ENCODE measurements at places on chromosomes 7 and 10.

DNA sequence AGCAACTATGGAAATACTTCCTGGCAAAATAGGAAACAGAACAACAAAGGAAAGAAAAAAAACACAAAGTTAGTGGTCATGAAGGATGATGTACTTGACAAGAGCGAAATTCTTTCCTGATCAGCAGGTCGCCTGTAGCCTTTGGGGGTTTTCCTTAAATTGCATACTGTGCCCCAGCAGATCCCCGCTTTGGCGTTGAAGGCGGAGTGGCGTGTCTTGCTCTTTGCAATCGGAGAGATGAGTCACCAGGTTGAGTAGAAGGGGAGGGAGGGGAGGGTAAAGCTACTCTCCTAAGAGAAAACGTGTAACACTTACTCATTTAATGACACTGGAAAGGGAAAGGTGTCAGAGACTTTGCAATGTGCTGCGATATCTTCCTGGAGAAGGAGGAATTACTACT lies 587.2 kb downstream of the SORCS1 start:
- DNase-seq, result no peak

GRCh38 chr7:31192986-31193385 lies 140.9 kb downstream of the ADCYAP1R1 start:
- peak; percentile 77 for DNase-seq

DNA sequence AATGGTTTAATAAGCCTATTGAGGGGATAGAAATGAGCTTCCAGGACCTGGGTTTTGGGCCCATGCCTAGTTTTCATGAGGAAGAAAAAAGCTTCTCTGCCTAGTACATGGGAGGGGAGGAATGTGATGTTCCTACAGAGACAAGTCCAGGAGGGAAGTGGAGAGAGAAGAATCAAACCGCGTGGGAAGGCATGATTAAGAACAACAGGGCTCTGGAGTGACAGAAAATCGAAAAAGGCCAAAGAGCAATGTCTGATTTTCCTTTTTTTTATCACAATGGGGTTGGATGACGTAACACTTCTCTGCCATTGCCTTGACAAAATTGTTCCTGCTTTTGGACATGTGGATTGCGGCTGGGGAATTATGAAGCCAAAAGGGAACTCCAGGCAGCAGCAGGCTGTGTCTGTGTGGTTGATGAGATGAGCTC lies 258.6 kb downstream of the CXCL12 start:
- DNase-seq, result no peak

- DNase-seq, result no peak
These were observed 130.9 kb downstream of the BMPER start for GRCh38 chr7:34036051-34036920.

DNA sequence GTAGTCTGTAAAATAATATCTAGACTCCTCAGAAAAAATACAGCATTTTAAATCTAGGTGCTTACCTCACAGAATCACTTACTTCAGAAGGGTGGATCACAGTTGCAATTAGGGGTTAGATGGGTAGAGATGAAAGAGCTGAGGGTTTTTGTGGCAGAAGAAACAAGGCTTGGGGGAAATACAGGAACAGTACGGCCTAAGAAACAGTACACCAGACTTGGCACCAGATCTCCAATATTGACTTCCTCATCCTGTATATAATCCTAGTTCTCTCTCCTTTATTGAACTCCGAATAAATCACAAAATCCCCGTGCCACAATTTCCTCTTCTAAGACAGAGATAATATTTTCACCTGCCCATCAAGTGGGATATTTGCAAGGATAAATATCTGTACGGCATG lies 14.3 kb downstream of the CEP41 start:
- peak; percentile 84 for DNase-seq

DNA sequence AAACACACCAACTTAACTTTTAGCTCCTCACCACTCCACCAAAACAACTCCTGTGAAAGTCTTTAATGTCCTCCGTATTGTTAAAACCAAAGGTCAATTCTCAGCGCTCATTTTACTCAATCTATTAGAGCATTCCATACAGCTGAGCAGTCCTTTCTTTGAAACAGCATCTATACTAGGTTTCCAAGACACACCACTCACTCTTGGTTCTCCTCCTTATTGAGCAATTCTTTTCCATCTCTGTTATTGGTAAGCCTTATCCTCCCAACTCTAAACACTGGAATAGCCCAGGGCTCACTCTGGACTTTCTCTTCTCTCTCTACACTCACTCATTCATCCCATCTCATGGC lies 34.9 kb downstream of the COA1 start:
- no peak for DNase-seq

- no peak for DNase-seq
These were observed 9.3 kb upstream of the GTPBP4 start for GRCh38 chr10:978826-979421.

DNA sequence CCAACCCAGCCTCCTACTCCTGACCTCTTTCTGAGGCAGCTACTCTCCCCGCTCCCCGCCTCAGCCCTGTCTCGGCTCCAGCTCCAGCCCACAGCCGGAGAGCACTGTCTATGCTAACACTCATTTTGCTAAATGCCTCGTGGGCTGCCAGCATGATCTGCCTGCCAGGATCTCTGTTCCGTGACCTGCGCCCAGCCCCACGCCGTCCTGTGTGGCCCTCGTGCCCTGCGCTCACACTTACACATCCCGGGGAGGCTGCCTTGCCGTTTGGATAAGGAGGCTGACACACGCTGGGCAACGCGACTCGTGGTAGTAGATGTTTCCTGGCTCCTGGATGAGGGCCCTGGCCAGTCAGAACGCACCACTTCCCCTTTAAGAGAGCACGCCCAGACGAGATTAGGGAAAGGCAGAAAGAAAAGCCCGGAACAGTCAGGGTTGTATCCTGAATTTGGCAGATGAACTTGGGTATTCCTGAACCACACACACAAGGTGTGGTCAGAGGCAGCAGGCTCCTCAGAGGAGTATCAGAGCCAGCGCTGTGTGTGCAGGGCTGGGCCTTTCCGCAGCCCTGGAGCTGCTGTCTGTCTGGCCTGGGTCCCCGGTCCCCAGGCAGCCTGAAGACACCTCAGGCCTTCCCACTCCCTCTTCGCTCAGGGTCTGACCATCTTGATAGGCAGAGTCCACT lies 97.7 kb upstream of the EFCAB10 start:
- DNase-seq, result no peak

GRCh38 chr7:95609277-95609971 lies 13.1 kb upstream of the PDK4 start:
- peak; percentile 92 for DNase-seq

DNA sequence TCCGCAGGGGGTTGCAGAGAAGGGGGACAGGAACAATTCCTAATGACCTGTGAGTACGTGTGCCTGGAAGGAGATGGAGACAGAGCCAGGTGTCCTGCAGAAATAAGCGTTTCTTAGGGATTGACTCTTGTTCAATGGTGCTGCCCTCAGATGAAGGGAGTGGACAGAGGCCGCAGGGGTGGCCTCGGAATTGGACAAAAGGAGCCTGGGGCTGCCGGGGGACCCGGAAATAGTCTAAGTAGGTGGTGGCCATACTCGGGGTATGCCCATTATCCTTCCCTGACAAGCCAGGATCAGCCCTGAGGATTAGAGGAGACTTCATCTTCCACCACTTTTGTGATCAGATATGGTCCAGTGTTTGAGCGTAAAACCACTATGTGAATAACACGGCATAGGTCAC lies 39.2 kb downstream of the ELFN1 start:
- DNase-seq, result no peak

DNA sequence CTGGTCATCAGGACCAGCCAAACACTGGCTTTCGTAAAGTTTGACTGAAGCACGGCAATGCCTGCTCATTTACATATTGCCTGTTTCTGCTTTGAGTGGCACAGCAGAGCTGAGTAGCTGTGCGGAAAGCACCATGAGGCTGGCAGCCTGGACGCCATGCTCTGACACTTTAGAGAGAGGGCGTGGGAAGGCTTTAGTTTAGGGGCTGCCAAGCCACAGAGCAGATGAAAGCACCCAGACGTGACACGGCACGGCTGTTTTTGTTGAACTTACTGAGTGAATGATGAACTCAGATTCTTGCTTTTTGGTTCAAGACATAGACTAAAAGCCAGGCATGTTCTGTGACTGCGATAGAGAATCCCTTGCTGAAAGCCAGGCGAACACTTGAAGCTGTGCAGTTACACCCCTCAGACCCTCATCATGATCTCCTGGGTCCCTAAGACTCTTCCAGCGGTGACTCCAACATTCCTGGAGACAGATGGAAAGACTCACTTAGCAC lies 182.1 kb downstream of the ZMYND11 start:
- no peak for DNase-seq

DNA sequence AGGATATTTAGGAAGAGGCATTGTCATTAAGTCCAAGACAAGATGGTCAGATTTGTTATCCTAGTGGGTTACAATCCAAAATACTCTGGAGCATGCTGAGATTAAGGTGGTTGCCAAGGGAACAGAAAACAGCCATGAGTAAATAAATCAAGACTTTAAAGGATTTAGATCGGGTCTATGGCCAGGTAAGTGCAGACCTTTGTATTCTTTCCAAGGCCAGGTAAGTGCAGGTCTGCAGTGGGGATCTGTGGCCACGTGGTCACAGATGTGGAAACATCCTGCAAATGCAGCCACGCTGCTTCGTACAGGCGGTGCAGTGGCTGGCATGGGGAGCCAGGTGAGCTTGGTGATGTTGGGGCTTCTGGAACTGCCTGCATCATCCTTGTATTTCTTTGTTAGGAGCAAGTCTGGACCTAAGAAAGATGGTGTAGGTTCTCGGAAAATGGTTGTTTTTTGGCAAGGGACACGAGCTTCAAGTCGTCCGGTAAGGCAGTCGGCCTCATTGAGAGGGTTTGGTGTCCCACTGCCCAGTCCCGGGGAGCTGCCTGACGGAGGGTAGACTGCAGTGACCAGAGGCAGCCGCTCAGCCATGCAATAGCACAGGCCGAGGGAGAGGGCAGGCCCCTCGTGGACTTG lies 21.8 kb downstream of the ZNF775 start:
- DNase-seq, result no peak

- no peak for DNase-seq
These were observed 6.5 kb downstream of the ASB13 start for GRCh38 chr10:5659702-5660528.

DNA sequence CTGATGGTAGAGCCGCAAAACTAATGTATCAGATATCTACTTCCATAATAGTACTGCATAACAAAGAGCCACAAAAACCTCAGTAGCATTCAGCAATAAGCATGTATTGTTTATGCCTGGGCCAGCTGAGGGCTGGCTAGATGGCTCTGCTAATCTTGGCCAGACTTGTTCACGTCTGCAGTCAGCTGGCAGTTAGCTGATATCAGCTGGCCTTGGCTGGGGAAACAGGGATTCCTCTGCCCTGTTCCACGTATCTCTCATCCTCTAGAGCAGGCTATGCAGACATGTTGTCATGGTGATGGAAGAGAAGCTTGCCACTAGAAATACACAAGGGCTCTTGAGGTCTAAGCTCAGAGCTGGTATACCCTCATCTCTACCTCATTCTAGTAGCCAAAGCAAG lies 62.9 kb downstream of the GRM8 start:
- peak; percentile 89 for DNase-seq

- no peak for DNase-seq
These were observed 11.9 kb downstream of the WDR91 start for GRCh38 chr7:135199439-135199838.

- no peak for DNase-seq
These were observed 30.0 kb downstream of the MAP3K8 start for GRCh38 chr10:30463944-30464451.

GRCh38 chr7:129385116-129385515 lies 49.1 kb upstream of the STRIP2 start:
- DNase-seq, result no peak

GRCh38 chr10:70893227-70894006 lies 5.1 kb upstream of the PCBD1 start:
- no peak for DNase-seq

DNA sequence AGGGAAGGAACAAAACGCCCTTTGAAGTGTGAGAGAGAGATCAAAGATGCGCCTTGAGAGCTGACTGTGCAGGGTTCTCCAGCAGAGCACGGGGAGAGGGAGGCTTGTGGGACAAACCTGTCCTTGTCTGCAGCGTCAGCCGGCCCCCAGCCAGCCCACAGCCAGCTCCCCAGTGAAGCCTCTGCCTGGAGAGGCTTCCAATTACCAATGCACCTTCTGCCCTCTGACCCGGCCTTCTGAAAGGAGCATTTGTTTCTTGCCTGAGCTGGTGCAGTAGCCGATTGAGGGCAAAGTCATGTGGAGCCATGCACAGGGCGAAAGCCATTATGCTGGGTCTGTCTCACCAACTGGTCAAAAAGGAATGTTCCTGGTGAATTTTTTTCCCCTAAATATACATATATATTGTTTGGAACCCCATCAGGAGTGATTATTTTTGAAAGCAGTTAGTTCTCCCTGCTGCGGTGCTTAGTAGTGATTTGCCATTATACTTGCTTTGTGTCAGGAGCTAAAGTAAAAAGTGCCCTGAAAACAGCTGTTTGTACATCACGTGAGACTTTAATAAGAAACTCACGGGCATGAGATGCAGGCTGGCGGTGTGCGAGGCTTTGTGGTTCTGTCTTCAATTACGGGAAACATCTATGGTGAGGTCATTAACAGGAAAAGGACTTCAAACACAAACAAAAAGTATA lies 268.6 kb downstream of the KLF6 start:
- DNase-seq, result no peak

GRCh38 chr7:45129181-45129800 lies 17.8 kb upstream of the TBRG4 start:
- no peak for DNase-seq

DNA sequence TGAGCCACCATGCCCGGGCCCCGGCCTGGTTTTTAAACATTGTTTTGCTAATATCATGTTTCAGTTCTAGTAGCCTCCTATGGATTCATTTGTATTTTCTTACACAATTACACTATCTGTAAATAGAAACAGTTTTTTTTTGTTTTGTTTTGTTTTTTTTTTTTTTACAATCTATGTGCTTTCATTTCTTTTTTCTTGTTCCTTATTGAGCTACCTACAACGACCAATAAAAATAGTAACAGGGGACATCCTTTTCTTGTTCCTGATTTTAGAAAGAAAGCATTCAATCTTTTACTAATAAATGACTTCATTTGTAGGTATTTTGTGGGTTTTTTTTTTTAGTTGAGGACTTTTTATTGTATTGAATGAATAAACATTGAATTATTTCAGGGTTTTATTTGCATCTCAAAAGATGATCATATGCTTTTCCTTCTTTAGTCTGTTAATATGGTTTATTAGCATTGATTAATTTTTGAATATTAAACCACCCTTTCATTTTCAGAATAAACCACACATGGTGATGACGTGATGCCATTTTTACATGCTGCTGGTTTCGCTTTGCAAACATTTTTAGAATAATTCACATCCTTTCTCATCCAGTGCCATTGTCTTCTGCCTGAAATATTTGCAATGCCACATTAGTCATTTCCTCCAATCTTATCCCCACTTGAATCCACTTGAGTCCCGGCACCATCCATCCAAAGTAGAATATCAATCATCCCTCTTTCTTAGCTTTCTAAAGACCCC lies 18.1 kb upstream of the AKR1E2 start:
- no peak for DNase-seq

DNA sequence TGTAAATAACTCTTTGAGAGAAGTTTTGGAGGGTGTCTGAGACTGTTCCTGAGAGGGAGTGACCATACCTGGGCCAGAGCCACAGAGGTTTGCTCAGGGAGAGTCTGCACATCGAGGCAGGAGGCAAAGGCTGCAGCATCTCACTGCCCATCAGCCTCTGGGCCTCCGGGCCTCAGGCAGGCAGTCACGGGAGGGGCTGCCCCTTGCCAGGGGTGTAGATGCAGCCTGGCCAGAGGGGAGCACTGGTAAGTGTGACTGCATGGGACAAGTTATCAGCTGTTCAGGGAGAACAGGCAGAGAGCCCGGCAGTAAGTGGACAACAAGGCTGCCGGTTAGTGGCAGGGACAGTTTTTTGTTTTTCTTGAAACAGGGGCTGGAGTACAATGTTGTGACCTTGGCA lies 55.9 kb downstream of the ZNF467 start:
- DNase-seq, result no peak

Measured in NCI-H1092 treated with DMSO at 0.1 percent for 48 hours (cell line).